ENCODE measurements at places on chromosomes 5 and 9.

DNA sequence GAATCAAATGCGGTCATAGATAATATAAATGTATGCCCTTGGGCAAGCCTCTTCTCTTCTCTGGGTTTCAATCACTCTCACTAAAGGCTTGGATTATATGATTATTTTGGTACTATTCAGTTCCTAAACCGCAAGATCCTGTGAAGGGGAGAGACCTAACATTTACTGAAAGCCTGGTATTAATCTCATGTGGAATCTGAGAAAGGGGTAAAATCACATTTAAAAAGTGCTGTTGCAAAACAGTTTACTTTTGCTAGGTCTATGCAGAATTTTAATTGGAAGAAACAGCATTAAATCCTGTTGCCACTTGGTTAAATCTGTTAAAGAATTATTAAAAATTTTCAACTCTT lies 50.7 kb downstream of the SLC44A1 start:
- DNase-seq: no peak

DNA sequence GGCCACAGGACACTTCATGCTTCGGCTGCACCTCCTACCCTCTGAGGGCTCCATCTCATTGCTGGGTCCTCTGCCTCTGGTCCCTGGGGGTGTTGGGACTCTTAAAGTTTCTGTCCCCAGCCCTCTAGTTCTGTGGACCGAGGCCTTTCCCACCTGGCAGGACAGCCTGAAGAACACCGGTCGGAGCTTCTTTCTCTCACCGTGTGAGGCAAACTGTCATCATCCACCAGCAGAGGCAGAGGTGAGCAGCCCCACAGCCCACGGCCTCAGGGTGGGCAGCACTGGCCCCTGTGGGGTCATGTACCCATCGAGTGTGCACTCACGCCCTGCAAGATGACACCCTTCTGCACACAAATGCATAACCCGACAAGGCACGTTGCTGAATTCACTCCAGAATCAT lies 49.9 kb downstream of the IRX2 start:
- DNase-seq: no peak

DNA sequence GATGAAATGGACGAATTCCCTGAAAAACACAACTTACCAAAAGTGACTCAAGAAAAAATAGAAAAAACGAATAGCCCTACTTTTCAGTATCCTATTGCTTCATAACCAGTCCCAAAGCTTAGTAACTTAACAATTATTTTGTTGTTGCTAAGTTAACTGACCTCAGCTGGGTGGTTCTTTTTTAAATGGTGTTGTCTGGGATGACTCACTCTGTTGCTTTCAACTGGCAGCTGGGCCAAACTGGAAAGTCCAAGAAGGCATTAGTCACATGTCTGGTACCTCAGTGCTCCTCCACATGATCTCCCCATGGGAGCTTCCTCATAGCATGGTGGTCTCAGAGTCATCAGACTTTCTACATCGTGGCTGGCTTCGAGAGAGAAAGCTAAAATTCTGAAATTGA lies 47.8 kb upstream of the ADAMTS2 start:
- no peak for DNase-seq

GRCh38 chr9:23342291-23342690 lies 483.7 kb downstream of the ELAVL2 start:
- no peak for DNase-seq

- no peak for DNase-seq
Measured at GRCh38 chr9:131491001-131491710, 11.6 kb upstream of the POMT1 start.

- DNase-seq: no peak
Measured at GRCh38 chr9:136268318-136268717, 22.7 kb upstream of the QSOX2 start.

Measured in NCI-H748 treated with DMSO at 0.1 percent for 48 hours (cell line).